ENCODE measurements at places on chromosomes 5 and 9. TPM values are rescaled to one million over a fixed set of nuclear protein-coding genes. Genes with fewer than 3 reads are reported as not detected.

GRCh38 chr9:25119041-25119440, 559.2 kb downstream of the TUSC1 start:
- no peak for DNase-seq

DNA sequence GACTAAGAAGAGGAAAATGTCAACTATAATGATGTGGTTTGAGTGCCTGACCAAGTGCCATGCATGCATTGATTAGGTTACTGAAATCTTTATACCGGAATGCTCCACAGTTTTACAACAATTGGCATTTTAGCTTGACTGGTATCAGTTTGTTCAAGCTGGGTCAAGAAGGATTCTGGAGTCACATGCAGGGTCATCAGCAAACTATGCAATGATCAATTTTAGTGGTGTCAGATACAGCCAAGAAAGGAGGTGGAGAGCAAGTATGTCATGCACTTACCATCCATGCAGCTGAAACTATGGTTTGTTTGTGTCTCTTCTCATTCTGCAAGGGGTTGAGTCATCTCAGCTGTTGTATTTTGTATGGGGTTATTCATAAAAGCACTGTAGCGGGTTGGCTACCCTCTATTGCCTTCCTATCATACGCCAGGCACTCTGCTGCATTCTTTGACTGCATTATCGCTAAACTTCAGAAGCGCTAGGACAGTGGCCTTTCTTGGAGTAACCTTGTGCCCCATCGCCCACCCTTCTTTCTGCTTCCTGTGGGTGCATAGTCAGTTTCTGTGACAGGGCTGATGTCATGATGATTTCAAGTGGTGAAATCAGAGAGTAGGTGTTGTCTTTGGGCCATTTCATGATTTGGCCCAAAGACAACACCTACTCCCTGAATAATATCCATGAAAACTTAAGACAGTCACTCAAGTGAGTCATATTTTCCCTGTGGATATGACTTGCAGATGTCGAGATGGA, 145.4 kb downstream of the MTX3 start:
- no peak for DNase-seq

DNA sequence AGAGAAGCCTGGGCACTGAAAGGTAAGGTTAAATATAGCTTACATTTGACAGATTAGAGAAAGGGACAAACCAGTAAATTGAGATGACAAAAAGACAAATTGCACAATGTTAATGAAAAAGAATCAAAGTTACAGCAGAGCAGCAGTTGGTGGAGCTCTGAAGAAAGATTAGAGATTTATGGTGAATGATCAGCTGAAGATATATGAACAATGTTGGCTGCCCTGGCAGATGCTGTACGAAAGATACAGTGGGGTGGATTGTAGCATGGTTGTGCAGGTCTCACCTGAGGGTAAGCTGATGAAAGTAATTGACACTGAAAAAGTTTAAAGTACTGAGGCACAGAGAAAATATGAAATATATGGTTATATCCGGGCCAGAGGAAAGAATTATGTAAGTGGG, 492.1 kb downstream of the ARHGEF28 start:
- no peak for DNase-seq

- no peak for DNase-seq
Observed at GRCh38 chr9:79145442-79145841, 426.3 kb upstream of the TLE4 start.

DNA sequence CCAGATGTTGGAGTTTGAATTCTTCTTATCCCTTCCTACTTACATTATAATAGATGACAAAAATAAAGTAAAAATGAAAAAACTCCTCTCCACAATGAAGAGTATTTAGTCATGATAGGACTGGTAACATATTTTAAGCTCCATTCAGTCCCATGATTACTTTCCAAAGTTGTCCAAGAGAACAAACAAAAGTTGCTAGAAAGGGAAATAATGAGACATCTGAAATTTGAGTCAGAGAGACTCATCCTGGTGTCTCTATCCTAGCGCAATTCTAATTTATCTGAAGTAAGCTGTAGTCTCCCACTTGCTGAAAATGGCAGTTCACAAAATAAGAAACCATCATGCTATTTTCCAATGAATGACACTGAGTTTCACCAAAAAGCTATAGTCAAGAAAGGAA, 152.2 kb downstream of the BNC2 start:
- no peak for DNase-seq

GRCh38 chr5:138625134-138625533, 49.9 kb upstream of the HSPA9 start:
- DNase-seq = no peak

- no peak for DNase-seq
Observed at GRCh38 chr9:84597131-84597530, 72.4 kb upstream of the NTRK2 start.

DNA sequence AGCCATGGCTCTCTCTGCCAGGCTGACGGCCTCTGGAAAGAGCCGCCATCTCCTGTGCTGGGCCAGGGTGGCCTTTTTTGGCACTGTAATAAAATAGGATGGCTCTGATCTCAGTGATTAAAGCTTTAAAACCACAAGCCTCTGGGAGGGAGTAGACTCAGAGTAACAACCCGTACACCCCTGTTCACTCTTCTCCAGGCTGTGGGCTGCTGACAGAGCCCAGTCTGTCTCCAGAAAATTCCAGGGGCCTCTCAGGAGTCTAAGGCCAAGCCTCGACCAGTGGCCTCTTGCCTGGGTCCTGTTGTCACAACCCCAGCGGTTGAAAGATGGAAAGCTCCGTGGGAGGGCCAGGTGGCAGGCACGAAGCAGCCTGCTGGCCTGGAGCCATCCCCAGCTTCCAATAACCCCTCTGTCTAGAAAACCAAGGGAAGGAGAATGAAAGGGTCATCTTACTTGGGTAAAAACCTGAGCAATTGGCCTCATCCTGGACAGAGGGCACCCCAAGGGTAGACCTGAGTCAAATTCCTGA, 286.7 kb upstream of the ZNF462 start:
- no peak for DNase-seq

DNA sequence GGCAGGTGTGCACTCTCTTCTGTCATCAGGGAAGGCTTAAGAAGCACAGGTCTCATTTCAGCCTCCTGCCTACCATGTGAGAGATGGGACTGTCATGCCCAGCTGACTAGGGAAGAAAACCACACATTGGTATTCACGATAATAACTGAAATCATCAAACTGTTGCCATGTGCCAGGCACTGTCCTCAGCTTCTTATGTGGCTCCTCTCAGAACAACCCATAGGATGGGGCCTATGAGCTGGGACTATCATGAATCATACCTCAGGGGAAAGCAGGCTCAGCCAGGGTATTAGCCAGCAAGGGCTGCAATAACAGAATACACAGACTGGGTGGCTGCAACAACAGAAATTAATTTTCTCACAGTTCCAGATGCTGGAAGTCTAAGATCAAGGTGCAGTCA, 3.3 kb downstream of the AFAP1L1 start:
- DNase-seq = no peak

GRCh38 chr9:129816501-129817435, 7.2 kb downstream of the TOR1A start:
- no peak for DNase-seq

DNA sequence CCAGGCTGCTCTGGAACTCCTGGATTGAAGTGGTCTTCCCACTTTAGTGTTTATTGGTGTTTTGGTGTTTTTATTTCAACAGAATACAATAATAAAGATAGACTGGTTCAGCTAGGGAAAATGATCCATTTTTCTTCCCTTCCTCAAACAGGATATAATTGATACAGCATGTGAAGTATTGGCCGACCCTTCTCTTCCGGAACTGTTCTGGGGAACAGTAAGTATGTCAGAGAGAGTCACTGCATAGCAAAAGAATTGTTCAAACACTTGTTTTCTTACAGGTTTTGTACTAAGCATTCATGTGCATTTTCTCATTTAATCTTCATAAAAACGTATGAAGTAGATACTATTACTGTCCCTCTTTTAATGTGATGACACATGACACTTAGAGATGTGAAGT, 31.6 kb downstream of the NUP188 start:
- DNase-seq = no peak

DNA sequence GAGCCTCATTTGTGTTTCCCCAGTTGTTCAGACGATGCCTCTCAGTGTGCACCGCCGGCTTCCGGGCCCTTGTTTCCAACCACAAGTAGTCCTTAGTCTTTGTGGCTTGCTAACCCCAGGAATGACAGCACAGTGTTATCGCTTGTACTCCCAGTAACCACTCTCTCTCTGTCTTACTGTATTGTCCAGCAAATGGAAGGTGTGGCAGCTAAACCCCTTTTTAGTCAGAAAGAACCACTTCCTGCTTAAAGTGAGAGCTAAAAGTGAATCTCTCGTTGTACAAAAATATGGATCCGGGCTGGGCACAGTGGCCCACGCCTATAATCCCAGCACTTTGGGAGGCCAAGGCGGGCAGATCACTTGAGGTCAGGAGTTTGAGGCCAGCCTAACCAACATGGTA, 61.3 kb downstream of the ENC1 start:
- DNase-seq = peak; percentile 20

DNA sequence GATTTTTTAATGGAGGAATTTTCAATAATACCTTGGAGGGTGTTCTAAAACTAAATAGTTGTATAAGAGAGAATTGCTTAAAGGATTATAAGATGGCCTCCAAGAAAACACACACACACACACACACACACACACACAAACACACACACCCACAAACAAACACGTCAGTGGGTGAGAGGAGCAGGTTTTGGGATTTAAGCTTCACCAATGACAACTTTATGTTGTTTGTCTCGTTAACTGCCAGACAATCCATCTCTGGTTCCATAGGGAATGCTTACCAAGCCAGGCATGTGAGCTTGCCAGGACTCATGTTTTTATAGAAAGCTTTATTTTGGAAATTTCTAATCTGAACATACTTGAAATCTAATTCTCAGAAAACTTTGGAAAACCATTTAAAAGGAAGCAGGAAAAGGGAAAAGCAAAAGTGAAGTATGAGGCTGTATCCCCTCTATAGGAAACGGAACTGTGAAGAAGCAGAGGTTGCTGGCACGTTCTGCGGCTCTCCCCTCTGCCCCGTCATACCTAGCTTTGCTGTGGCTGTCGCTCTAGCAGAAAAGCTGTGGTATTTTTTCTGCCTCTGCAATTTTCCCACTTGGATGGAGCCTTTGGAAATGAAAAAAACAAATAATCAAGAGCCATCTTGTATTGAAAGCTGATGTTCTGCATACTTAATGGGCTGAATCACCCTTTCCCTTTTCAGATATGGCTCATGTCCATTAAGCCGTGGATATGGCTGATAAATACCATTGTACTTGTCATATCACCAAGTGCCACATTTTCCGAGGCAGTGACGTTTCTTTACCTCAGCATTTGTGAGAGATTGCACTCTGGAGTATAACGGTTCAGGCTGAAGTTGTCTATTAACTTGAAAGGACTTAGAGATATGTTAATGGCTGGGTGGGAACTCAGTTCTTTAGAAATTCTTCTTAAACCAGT, 112.7 kb downstream of the NTRK2 start:
- no peak for DNase-seq

- DNase-seq = no peak
Observed at GRCh38 chr9:83596899-83597504, 25.9 kb upstream of the IDNK start.

PCDHA11 gene
- not detected for total RNA-seq

CDH9 gene
- not detected for total RNA-seq

PELO gene
- 6.0 TPM for total RNA-seq

TAF7 gene
- total RNA-seq = 74.4 TPM

GFI1B gene
- 29.3 TPM for total RNA-seq

GAPVD1 gene
- total RNA-seq = 67.1 TPM

EGFL7 gene
- total RNA-seq = 5.7 TPM

Data from T-helper 17 cell (primary cell).